ENCODE measurements at places on chromosomes 6 and 20. TPM values are rescaled to one million over a fixed set of nuclear protein-coding genes. Genes with fewer than 3 reads are reported as not detected.

GATA5 gene
- 0.09 TPM for polyA plus RNA-seq

ADRM1 gene
- polyA plus RNA-seq: 62.1 TPM

RAET1L gene
- polyA plus RNA-seq: not detected

GRCh38 chr6:87701344-87701675 is 723 bp downstream of the AKIRIN2 start:
- no peak for DNase-seq

DNA sequence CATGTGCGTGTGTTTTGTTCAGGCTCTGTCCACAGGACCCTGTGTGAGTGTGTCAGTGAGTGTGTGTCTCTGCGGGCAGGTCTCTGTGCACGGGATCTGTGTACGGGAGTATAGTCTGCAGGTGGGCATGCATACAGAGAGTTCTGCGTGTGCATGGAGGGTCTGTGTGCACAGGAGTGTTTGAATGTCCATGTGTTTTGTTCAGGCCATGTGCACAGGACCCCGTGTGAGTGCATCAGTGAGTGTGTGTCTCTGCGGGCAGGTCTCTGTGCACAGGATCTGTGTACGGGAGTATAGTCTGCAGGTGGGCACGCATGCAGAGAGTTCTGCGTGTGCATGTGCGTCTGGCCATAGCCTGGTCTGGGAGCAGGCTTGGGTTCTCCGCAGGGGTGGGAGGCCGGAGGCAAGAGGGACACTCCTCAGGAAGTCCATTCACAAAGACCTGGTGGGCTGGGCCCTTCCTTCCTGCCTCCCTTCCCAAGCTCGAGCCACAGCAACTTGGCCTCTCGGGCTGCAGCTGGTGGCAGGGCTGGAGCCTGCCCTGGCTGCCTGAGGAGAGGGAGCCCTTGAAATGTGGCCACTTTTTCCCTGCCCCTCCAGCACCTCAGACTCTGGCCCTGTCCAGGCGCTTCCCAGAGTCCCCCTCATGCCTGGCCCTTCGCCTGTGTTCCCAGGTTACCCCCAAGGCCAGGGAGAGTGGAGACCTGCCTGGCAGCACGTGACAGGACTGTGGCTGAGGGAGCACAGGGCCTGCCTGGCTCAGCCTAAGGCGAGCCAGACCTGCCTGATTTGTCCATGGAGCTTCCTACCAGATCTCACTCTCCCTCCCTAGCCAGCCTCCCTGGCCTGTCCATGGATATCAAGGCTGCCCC is 6.8 kb downstream of the HSPA12B start:
- DNase-seq: no peak

All from forelimb muscle (tissue), 1 donor.